ENCODE measurements at places on chromosomes 16 and 17.

- no peak for DNase-seq
Measured at GRCh38 chr17:71937914-71938313, 182.9 kb upstream of the SOX9 start.

DNA sequence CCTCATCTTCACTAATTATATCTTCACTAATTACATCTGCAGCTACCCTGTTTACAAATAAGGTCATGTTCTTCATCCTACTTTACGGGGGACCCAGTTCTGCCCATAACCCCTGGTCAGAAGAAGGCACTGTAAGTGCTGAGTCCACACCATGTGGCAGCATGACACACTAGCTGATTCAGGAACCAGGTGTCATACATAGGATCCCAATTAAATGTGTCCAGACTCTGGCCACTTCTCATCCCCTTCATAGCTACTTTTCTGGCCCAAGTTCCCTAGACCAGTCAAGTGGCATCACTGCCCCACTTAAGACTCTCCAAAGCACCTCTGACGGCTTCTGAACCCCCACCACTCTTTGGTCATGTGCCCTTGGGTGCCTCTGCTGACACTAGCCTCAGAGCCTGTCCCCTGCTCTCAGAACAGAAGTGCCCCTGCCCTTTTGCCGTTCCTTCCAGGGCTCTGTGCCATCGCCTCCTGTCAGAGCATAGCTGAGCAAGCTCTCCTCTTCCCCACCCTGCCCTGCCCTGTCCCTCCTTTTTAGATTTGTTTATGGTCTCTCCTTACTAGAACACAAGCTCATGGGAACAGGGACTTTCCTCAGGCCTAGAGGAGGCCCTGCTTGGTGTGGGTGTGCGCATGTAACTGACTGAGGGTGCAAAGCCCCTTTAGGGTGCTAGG, 61.1 kb downstream of the B9D1 start:
- DNase-seq: no peak

GRCh38 chr17:5282642-5283217, 646 bp downstream of the RABEP1 start:
- no peak for DNase-seq

DNA sequence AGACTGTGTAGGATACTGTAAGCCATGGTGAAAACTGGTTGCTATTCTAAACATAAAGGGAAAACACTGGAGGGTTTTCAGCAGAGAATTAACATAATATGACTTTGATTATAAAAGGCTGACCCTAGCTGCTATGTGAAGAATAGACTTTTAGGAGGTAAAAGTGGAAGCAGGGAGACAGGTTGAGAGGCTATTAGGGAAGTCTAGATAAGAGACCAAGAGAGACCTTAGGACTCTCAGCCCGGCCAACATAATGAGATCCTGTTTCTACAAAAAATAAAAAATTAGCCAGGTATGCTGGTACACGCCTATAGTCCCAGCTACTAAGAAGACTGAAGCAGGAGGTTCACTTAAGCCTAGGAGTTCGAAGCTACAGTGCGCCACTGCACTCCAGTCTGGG, 393.2 kb upstream of the PMFBP1 start:
- no peak for DNase-seq

DNA sequence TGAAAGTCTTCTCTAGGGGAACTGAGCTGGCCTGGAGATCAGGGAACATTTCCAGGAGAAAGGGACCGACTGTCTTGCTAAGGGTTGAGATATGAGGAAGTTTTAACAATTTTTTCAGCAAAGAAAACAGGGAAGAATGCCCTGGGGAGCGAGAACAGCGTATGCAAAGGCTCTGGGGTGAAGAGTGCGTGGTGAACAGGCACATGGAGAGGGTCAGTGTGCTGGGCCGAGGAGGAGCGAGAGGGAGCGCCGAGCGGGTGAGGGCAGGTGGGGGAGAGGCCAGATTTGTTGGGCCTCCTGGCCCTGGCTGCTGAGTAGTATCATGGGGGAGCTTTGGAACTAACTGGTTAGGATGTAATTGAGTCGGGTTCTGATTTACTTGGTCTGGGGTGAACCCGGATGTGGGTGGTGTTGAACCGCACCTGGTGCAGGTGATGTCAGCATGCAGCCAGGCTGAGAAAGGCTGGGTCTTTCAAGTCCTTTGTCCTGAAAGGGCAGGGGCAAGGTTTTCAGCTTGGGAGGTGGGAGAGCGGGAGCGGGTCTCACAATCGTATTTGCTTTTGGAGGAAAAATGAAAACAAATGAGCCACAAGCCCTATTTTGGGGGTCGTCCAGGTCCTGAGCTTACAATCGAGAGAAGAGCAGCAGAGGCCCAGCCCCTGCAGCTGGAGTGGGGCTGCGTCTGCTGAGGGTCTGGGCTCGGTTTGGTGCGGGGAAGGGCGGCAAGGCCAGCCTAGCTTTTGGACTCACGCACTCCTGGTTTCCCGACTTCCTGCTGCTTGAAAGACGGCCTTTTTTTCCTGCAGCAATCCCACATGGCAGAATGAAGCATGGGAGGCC, 11.1 kb upstream of the WFDC1 start:
- no peak for DNase-seq

DNA sequence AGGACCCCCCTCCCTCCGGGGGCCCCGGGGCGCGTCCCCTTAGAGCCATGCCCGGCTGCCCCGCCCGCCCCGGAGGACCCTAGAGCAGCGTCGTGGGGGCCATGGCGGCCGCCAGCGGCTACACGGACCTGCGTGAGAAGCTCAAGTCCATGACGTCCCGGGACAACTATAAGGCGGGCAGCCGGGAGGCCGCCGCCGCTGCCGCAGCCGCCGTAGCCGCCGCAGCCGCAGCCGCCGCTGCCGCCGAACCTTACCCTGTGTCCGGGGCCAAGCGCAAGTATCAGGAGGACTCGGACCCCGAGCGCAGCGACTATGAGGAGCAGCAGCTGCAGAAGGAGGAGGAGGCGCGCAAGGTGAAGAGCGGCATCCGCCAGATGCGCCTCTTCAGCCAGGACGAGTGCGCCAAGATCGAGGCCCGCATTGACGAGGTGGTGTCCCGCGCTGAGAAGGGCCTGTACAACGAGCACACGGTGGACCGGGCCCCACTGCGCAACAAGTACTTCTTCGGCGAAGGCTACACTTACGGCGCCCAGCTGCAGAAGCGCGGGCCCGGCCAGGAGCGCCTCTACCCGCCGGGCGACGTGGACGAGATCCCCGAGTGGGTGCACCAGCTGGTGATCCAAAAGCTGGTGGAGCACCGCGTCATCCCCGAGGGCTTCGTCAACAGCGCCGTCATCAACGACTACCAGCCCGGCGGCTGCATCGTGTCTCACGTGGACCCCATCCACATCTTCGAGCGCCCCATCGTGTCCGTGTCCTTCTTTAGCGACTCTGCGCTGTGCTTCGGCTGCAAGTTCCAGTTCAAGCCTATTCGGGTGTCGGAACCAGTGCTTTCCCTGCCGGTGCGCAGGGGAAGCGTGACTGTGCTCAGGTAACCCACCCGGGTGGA, 759 bp downstream of the ALKBH5 start:
- DNase-seq: no peak

DNA sequence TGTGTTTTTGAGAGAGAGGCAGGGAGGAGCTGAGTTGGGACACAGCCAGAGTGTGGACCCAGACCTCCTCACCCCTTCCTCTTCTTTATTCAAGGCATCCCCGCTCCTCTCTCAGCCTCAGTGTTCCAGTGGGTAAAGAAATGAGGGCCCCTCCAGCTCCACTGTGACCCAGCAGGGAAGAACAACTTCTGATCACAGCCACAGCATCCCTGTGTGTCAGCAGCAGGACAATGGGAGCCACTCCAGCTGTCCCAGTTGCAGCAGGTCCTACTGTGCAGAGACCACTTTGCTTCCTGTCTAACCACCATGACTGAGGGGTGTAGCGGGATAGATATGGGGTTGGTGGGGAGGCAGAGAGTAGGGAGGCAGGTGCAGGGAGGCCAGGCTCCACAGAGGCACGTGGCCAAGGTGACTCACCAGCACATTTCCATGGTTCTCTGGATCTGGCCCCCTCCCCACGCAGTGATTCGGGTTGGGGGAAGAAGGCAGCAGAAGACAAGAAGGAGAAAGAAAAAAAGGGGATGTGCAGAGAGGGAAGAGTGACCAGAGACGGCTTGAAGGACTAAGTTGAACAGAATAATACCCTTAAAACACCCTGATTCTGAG, 24.5 kb downstream of the PIK3R5 start:
- no peak for DNase-seq

DNA sequence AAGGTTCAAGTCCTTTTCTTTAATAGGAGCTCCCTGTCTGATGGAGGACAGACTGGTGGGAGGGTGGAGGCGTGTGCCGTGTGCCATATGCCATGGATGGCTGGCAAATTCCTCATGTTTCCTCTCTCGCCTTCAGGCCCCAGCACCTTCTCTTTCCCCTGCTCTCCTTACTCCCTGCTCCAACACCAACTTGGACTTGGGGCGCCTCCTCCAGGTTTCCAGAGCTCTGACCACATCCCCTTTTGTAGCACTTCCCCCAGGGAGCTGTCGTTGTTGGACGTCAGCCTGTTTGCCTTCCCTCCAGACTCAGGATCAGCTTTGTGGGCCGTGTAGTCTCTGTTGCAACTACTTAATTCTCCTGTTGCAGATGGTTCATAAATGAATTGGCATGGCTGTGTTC, 30.7 kb downstream of the TMC7 start:
- no peak for DNase-seq

DNA sequence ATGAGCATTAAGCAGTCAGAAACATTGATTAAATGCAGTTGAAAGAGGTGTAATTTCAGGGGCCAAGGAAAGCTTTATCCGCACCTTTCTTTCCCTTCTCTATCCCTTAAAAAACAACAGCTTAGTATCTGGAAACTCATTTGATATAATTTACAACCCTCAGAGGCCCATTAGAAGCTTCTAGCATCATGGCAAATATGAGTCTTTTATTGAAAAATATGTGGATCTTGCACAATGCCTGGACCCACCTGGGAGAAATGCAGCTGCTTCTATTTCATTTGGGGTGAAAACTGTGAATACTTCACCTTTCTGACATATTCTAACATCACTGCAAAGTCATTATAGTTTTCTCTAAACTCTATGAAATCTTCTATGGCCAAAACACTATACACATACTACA, 492.2 kb upstream of the PSMD7 start:
- DNase-seq: no peak

DNA sequence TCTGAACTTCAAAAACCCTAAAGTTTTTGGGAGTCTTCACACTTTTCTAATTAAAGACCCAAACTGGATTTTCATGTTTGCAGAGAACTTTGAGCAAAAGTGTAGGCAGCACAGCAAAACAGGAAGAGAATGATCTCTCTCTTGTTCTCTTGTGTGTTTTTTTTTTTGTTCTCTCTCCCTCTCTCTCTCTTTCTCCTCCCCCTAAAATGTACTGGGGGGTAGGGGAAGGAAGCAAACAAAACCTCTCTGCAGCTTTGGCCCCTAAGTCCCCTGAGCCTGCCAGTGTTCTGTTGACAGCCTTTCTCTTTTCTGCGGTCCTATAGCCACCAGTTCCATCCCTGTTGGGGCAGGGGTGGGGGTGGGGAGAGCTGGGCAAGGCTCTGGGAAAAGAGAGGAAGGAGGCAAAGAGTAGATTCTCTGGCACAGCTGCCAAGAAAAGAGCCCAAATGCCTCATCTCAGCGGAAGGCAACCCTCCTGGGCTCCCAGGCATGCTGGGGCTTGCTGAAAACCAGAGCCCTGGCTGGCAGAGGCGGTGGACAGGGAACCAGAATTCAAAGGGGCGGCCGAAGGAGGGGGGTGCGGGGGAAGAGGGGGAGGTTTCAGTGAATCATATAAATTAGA, 295.3 kb downstream of the SOX9 start:
- peak; percentile 18 for DNase-seq

DNA sequence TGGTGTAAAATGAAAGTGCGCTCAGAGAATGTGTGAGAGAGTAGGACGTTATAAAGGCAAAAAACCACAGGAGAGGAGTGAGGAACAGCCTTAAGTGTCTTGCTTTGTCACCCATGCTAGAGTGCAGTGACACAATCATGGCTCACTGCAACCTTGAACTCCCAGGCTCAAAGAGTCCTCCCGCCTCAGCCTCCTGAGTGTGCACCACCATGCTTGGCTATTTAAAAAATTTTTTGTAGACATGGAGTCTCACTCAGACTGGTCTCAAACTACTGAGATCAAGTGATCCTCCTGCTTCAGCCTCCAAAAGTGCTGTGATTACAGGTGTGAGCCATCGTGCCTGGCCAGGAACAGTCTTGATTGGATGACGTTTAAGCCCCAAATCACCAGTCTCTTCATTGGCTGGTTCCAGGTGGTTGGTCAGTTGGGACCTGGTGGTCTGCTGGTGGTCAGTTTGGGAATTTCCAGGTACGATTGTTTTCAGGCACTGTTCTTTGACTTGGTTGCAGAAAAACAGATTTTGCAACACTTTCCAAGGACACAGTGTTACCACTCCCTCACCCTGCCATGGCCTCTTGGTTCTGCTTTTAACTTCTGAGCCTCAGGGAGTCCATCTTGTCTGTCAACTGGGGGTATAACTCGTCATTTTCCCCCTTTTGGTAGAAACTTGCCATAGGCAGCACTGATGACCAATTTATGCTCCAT, 21.2 kb downstream of the DHODH start:
- no peak for DNase-seq

GRCh38 chr16:20326321-20326720, 992 bp downstream of the GP2 start:
- no peak for DNase-seq

- DNase-seq: peak; percentile 40
Measured at GRCh38 chr16:52553322-52553721, 6.4 kb upstream of the TOX3 start.

DNA sequence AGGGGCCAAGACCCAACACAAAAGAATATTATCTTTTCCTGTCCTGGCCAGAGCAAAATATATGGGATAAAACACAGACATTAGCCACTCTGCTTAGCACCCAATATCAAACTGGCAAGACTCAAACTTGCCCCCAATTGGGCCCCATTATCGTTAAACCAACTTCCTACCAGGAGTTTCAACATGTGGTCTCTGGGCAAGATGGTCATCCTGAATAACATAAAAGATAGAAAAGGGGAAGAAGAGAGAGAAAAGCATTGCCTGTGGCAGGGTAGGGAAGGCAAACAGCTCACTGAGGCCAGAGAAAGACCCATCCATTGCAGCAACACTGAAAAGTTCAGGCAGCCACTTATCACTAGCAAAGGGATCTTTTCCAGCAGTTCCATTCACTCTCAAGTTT, 502.1 kb downstream of the KIF2B start:
- DNase-seq: no peak

DNA sequence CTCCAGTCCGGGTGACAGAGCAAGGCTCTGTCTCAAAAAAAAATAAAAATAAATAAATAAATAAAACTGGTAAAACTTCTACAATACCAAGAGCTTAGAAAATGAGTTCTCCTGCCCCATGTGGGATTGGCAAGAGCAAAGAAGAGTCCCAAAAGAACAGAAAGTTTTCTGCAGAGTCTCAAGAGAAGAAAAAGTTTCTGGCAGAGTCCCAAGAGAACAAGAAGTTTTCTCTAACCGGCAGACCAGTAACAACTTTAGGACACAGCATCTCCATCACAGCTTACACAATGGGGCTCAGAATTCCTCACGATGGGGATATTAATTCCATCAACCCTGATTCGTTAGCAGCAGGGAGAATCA, 1.1 kb downstream of the SLC39A11 start:
- DNase-seq: no peak

DNA sequence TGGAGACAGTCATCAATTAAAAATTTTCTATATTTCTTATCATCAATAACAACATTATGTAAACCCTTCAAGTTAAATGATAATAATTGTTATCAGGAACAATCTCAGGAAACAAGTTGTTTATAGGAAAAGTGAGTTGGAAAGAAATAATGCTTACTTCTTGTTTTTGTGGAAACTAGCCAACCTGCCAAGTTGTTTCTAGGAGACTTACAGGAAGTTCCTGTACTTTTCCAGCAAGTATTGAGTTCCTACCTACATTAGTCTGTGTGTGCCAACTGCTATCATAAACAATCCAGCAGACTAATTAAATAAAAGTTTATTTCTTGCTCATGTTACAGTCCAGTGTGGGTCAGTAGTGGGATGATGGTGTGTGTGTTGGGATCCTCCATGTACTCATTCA, 1.6 kb upstream of the CCL14 start:
- DNase-seq: no peak
